B cell (primary cell): ENCODE measurements at places on chromosomes 7 and 10.

DNA sequence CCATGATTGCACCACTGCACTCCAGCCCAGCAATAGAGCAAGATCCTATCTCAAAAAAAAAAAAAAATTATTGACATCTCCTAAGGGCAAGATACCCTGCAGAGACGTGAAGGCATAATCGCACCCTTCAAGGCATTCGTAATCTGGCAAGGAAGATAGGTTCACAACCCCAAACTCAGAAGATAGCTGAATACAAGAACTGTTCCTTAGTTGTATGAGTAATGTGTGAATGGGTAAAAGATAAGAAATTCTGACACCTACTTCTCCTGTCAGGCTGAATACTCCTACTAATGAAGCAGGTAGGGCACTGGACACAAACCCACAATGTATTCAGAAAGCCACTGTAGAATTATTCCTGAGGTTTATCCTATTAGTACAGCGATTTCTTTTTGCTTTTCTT is 882.4 kb upstream of the AUTS2 start:
- H3K4me3 ChIP-seq = no peak overlapping the region
- H3K4me1 ChIP-seq = no peaks in the 10 kb centered on the region
- H3K27me3 ChIP-seq = no peaks in the 10 kb centered on the region
- H3K36me3 ChIP-seq = no peaks in the 10 kb centered on the region
- H3K27ac ChIP-seq = no peak overlapping the region
- DNase-seq = no peak

DNA sequence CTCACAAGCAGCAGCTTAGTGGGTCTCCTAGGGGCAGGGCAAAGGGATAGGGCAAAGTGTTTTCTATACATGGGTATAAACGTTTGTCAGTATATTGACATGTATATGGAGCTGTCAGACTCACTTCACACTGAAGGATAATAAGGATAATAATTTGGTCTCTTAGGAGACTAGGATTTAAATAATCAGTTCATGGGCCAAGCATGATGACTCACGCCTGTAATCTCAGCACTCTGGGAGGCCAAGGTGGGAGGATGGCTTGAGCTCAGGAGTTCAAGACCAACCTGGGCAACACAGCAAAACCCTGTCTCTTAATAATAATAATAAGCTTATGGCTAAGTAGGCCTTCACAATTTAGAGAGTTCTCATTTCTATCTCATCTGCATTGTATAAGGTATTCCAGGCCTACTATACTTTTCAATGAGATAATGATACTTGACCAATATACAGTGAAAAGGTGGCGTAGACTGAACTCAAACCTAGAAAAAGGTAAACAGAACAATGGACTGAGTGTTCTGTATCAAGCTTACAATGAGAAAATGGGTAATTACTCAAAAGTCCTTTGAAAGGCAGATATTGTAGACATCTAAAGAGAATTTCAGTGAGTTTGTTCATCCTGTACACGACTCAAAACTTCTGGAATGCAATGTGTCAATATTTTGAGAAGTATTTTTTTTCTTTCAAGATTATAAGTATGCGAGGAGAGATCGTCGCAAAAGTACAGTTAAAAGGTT is 7.0 kb downstream of the GSAP start:
- H3K4me1 ChIP-seq = peaks cover 38% of the 10 kb centered on the region
- no peak for DNase-seq
- H3K36me3 ChIP-seq = peaks cover 4% of the 10 kb centered on the region
- H3K27ac ChIP-seq = no peak overlapping the region
- H3K27me3 ChIP-seq = no peaks in the 10 kb centered on the region
- no peak overlapping the region for H3K4me3 ChIP-seq

DNA sequence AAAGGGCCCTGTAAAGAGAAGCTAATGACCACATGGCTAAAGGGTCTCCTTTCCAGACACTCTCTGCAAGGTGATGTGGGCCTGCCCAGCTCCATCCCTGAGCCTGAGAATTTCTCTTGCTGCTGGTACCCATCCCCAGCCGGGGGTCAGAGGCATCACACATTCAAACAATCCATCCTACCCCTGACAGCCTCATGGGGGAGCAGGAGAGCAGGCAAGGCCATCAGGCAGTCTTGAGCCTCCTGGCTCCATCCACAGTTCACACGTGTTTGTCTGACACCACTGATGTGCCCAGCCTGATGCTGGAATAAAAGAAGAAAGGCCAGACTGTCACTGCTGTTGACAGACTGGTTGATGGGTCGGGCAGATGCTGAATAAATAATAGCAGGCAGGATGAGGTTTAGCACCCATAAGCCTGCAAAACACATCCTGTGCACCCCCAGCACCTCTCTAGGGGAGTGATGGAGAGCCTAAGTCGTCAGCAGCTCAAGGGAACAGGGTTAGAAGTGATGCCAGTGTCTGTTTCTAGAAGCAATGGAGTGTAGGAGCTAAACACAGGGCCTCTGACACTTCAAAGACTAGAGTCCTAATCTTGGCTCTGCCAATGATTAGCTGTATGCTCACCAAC is 43.5 kb downstream of the TLL2 start:
- H3K27me3 ChIP-seq = no peaks in the 10 kb centered on the region
- DNase-seq = peak; percentile 25
- no peaks in the 10 kb centered on the region for H3K36me3 ChIP-seq
- no peaks in the 10 kb centered on the region for H3K4me1 ChIP-seq

DNA sequence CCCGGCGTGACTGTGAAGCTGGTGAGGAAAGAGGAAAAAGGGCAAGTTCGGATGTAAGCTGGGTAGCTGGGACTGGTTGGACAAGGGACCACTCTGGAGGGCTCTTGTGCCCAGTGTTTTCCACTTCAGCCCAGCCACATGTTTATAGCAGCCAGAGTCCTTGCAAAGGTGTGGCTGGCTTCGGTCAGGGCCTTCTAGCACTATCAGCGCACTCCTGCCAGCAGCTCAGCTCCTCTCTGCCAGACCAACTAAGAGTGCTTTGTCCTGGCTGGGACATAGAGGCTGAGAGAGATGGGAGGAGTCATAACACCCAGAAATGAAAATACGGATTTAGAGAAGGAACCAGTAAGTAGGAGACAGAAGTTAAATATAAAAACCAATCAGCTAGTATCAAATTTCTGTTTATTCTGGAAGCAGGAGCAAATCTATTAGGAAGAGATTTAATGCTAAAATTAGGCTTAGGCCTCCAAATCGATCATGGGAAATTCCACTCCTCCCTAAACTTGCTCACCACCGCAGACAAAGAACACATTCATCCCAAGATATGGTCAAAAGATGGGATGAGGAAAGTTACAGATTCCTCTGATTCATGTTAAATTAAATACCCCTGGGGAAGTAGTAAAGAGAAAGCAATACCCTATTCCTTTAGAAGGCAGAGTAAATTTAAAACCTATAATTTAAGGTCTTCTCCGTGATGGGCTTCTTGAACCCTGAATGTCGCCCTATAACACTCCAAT is 135.0 kb downstream of the RALA start:
- H3K27me3 ChIP-seq = no peaks in the 10 kb centered on the region
- no peak overlapping the region for H3K27ac ChIP-seq
- no peak for DNase-seq

GRCh38 chr10:114893251-114893650 is 44.7 kb upstream of the TRUB1 start:
- no peak overlapping the region for H3K4me3 ChIP-seq
- no peak for DNase-seq
- H3K27me3 ChIP-seq = no peaks in the 10 kb centered on the region
- no peaks in the 10 kb centered on the region for H3K4me1 ChIP-seq

DNA sequence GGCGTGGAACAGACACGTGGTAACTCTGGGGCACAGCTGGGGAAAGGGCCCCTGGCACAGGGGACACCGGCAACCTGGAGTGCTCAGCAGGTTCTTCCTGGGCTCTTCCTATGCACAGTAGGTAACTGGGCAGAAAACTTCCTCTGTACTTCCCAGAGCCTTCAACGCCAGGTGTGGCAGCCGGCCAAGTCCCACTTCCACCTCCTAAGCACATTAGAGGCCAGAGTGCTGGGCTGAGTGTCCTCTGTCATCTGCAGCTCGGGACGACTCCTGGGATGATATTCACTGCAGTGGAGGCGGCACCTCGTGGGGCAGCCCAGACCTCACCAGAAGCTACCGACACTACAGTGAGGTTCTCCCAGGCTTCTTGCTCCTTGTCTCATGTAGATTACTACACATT is 114.5 kb downstream of the LARP4B start:
- no peaks in the 10 kb centered on the region for H3K27me3 ChIP-seq
- DNase-seq = no peak
- no peak overlapping the region for H3K4me3 ChIP-seq
- H3K36me3 ChIP-seq = peaks cover 6% of the 10 kb centered on the region
- peaks cover 8% of the 10 kb centered on the region for H3K4me1 ChIP-seq

- DNase-seq = peak; percentile 82
- H3K36me3 ChIP-seq = no peaks in the 10 kb centered on the region
- H3K27me3 ChIP-seq = no peaks in the 10 kb centered on the region
- peak overlapping the region; percentile 99 for H3K27ac ChIP-seq
- H3K4me3 ChIP-seq = peak overlapping the region; percentile 71
- H3K4me1 ChIP-seq = peaks cover 76% of the 10 kb centered on the region
These were observed 1.2 kb upstream of the MAP3K8 start for GRCh38 chr10:30432622-30433305.

DNA sequence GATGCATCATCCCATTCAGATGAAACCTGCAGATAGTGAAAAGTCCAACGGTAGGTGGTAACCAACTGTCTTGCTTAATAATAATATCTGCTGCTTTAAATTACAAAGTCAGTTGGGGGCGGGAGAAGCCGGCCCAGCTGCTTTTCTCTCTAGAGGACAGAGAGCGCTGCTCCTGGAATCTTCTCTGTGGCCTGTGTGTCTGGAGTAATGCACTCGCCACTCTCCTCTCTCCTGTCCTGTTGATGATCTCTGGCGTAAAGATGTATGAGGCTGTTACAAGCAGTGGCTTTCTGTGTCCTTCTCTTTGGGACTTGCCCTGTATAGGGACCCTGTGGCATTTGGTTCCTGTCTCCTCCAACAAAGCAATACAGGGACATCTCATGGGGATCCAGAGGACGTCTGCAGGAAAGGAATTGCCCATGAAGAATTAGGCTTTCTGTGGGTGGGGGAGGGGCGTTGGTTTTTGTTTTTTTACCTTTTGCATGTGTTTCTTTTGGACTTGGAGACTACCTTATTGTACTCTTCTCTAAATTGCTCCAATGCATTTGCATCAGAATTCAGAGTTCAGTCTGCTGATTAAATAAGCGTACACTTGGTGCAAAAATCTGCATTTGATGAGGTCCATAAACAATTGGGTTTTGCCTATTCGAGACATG is 231.6 kb downstream of the CELF2 start:
- no peak for DNase-seq
- H3K27me3 ChIP-seq = no peaks in the 10 kb centered on the region
- H3K4me3 ChIP-seq = no peak overlapping the region
- H3K36me3 ChIP-seq = peaks cover 3% of the 10 kb centered on the region
- no peak overlapping the region for H3K27ac ChIP-seq
- peaks cover 69% of the 10 kb centered on the region for H3K4me1 ChIP-seq

- H3K4me3 ChIP-seq = peak overlapping the region; percentile 44
- no peaks in the 10 kb centered on the region for H3K36me3 ChIP-seq
- H3K27me3 ChIP-seq = no peaks in the 10 kb centered on the region
- H3K27ac ChIP-seq = no peak overlapping the region
- DNase-seq = peak; percentile 83
These were observed 32.1 kb downstream of the JCAD start for GRCh38 chr10:30027057-30028005.

GRCh38 chr10:119896937-119897770 is 4.6 kb downstream of the SEC23IP start:
- H3K4me1 ChIP-seq = peaks cover 10% of the 10 kb centered on the region
- peaks cover 15% of the 10 kb centered on the region for H3K36me3 ChIP-seq
- no peak for DNase-seq
- H3K27me3 ChIP-seq = no peaks in the 10 kb centered on the region
- H3K4me3 ChIP-seq = no peak overlapping the region

DNA sequence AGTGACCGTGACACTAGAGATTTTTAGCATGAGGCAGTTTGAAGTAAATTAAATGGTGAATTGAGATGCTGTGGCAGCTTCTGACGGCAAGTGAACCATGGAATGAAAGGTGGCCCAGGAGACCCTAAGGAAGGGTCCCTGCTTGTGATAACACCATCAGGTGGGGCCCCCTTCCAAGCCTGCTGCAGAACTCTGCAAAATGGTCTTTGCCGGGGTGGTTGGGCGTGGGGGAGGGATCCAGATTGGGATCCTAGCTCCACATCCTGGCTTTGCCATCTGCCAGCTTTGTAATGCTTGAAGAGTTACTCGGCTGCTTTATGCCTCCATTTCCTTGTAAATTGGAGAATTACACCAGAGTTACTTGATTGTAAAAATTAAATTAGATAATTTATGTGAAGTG is 222.6 kb upstream of the NFE2L3 start:
- no peak overlapping the region for H3K4me3 ChIP-seq
- H3K4me1 ChIP-seq = no peaks in the 10 kb centered on the region
- no peak overlapping the region for H3K27ac ChIP-seq

DNA sequence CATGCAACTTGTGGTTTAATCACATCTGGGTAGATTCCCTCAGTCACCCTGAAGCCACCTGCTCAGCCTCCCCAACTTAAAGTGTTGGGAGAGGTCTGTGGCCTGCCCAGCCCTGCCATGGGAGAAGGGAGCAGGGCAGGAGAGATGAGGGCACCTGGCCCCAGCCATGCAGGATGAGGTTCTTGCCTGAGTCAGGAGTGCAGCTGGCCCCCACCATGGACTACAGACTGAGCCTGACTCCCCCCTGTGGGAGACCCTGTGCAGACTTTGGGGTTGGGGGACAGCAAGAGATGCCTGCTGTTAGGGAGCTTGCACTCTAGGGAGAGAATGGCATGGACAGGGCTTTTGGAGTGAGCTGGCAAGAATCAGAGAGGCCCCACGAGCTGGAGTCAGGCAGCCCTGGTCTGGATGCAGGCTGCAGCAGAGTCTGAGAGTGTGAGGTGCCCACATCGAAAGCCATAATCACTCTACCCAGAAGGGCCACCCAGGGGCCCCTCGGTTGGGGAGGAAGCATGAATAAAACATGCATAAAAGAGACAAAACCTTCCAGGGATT is 34.7 kb upstream of the DPYSL4 start:
- H3K36me3 ChIP-seq = no peaks in the 10 kb centered on the region
- DNase-seq = no peak
- no peaks in the 10 kb centered on the region for H3K27me3 ChIP-seq
- no peak overlapping the region for H3K4me3 ChIP-seq

- no peaks in the 10 kb centered on the region for H3K4me1 ChIP-seq
- no peak for DNase-seq
- no peaks in the 10 kb centered on the region for H3K36me3 ChIP-seq
- H3K27ac ChIP-seq = no peak overlapping the region
- no peak overlapping the region for H3K4me3 ChIP-seq
These were observed 731.2 kb upstream of the IGFBP3 start for GRCh38 chr7:46652317-46652716.
